Smooth muscle cell of trachea (primary cell): ENCODE measurements at places on chromosomes 7 and 10. TPM values are rescaled to one million over a fixed set of nuclear protein-coding genes. Genes with fewer than 3 reads are reported as not detected.

The AKR1D1 gene
- total RNA-seq: not detected in 2 replicates

The ZNF736 gene
- total RNA-seq: 9.4 and 12.4 TPM in 2 replicates

The DNAJB9 gene
- total RNA-seq: 10.8 and 44.0 TPM in 2 replicates

The NUDT13 gene
- total RNA-seq: 1.2 and 2.5 TPM in 2 replicates

The TUBB8 gene
- 0.15 TPM in 1 of 2 replicates, not detected in the other for total RNA-seq

The NAT16 gene
- not detected in 2 replicates for total RNA-seq

The SLC25A28 gene
- total RNA-seq: 11.8 and 20.5 TPM in 2 replicates

The COX19 gene
- 9.0 and 12.1 TPM in 2 replicates for total RNA-seq

The TAS2R4 gene
- total RNA-seq: 0.58 and 1.7 TPM in 2 replicates

The PRLHR gene
- not detected in 2 replicates for total RNA-seq

The MARVELD1 gene
- total RNA-seq: 41.4 and 47.4 TPM in 2 replicates

The CNPY4 gene
- 31.3 and 37.7 TPM in 2 replicates for total RNA-seq

The PLEKHS1 gene
- total RNA-seq: under 0.01 TPM in 1 of 2 replicates, not detected in the other

The TMEM130 gene
- 0.44 and 1.7 TPM in 2 replicates for total RNA-seq

The CHRM2 gene
- total RNA-seq: 1.7 and 12.4 TPM in 2 replicates

The ADRB1 gene
- under 0.01 TPM in 1 of 2 replicates, not detected in the other for total RNA-seq

The JAZF1 gene
- total RNA-seq: 9.6 and 10.8 TPM in 2 replicates

The RARRES2 gene
- 0.73 and 20.7 TPM in 2 replicates for total RNA-seq
